ENCODE measurements at places on chromosomes 13 and 19.

- H3K4me1 ChIP-seq, result peaks cover 15% of the 10 kb centered on the region
- H3K36me3 ChIP-seq, result peaks cover 7% of the 10 kb centered on the region
- no peaks in the 10 kb centered on the region for H3K27me3 ChIP-seq
- DNase-seq, result no peak
- no peak overlapping the region for H3K4me3 ChIP-seq
- H3K27ac ChIP-seq, result no peak overlapping the region
These were observed 25.9 kb downstream of the COMP start for GRCh38 chr19:18765224-18765623.

DNA sequence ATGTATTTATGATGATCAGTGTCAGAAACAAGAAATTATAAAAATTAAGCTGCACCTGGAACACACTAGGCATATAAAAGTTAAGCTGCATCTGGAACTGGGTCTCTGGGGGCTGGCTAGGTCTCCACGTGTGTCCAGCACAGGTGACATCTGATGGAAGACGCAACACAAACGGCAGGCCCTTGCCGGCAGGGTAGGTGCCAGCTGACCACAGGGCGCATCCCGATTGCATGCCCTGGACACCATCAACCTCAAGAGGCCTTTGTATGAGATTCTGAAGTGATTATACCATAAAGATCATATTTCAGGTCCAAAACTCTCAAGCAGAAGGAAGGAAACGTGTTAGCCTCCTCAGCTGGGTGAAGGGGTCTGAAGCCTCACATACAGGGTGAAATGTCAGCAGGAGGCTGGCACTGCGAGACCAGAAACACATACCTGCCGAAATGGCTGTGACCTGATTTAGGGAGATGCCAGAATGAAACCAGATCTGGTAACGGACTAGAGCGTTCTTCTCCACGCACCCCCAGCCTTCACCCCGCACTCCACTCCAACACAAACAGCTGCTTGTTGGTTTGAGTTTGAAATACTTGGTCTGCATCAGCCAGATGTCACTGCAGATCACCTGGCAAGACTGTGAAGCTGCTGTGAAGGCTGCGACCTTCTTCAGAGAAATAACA, 37.3 kb downstream of the COL4A1 start:
- no peaks in the 10 kb centered on the region for H3K27me3 ChIP-seq
- no peaks in the 10 kb centered on the region for H3K36me3 ChIP-seq

DNA sequence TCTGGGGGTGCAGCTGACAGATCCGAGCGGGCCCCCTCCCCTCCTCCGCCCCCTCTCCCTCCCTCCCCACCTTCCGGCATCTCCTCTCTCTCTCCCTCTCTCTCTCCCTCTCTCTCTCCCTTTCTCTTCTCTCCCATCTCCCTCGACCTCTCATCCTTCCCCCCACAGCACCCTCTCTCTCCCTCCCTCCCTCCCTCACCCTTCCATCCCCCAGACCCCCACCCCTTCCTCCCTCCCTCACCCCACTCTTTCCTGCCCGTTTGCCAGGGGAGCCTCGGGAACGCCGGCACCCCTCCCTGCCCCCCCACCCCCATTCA, 666 bp downstream of the CELF5 start:
- H3K27ac ChIP-seq, result no peak overlapping the region
- peaks cover 46% of the 10 kb centered on the region for H3K27me3 ChIP-seq
- no peaks in the 10 kb centered on the region for H3K36me3 ChIP-seq
- DNase-seq, result no peak

DNA sequence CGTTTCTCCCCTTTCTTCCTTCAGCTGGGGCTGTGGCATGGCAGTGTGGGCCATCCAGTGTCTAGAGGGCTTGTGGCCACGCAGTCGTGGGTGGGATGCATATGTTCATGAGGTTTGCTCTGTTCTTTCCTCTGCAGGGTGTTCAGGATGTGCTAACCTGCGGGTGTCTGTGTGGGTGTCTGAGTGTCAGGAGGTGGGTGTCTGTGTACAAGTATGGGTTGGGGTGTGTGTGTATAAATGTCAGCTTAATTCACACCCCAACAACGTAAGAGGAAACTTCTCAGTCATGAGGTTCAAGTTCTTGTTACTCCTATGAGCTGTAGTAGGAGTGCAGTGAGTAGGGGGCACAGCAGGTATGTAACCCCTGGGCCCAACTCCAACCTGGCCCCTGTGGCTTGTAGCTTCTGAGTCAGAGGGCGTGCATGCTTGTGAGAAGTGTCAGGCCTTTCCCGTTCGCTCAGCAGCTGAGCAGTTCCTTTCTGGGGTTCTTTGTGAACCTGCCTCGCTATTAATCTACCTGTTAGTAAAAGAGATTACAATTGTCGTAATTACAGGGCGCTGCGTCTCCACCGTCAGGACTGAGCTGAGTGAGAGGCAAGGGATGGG, 49.1 kb downstream of the NFIX start:
- H3K36me3 ChIP-seq, result peaks cover 8% of the 10 kb centered on the region
- no peak for DNase-seq
- peaks cover 47% of the 10 kb centered on the region for H3K27me3 ChIP-seq
- H3K27ac ChIP-seq, result peak overlapping the region; percentile 38
- no peak overlapping the region for H3K4me3 ChIP-seq

- DNase-seq, result no peak
- H3K4me3 ChIP-seq, result peak overlapping the region; percentile 90
- peak overlapping the region; percentile 84 for H3K27ac ChIP-seq
- H3K36me3 ChIP-seq, result no peaks in the 10 kb centered on the region
- peaks cover 39% of the 10 kb centered on the region for H3K4me1 ChIP-seq
These were observed 1.1 kb downstream of the NAXD start for GRCh38 chr13:110616103-110617101.

- no peak overlapping the region for H3K4me3 ChIP-seq
- H3K36me3 ChIP-seq, result peaks cover 13% of the 10 kb centered on the region
- no peak overlapping the region for H3K27ac ChIP-seq
- no peaks in the 10 kb centered on the region for H3K27me3 ChIP-seq
- H3K4me1 ChIP-seq, result no peaks in the 10 kb centered on the region
These were observed 66.2 kb upstream of the XPO4 start for GRCh38 chr13:20968745-20969144.

DNA sequence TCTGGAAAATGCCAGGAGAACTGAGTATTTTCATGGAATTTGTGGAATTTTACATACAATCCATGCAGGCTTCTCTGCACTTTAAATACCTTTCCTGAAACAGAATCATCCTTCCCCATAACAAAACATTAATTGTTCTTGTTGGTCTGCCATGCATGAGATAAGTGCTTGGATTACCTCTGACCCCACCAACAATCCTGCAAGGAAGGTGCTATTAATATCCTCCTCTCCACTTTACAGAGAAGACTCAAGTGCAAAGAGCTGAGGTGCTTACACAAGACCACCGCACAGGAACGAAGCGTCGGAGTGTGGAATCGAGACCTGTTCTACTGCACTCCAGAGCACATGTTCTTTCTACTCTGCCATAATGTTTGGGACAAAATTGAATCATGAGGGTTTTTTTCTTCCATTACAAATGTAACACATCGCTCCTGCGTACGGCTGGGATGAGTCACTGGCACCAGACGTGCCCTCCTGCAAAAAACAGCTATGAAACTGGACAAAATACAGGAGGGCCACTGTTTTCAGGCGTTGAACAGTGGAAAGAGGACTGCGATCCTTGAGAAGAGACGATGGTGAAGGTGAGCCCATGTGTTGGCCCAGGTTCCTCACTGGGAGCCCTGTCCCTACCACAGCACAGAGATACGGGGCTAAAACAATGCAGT, 12.9 kb upstream of the LRRC4B start:
- H3K27ac ChIP-seq, result no peak overlapping the region
- peaks cover 37% of the 10 kb centered on the region for H3K27me3 ChIP-seq
- no peak overlapping the region for H3K4me3 ChIP-seq
- H3K4me1 ChIP-seq, result no peaks in the 10 kb centered on the region
- DNase-seq, result no peak

DNA sequence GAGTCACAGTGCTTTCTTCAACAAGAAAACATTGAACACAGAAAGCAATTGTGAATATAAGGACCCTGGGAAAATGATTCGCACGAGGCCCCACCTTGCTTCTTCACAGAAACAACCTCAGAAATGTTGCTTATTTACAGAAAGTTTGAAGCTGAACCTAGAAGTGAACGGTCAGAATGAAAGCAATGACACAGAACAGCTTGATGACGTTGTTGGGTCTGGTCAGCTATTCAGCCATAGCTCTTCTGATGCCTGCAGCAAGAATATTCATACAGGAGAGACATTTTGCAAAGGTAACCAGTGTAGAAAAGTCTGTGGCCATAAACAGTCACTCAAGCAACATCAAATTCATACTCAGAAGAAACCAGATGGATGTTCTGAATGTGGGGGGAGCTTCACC, 15.7 kb downstream of the ZNF175 start:
- peaks cover 72% of the 10 kb centered on the region for H3K36me3 ChIP-seq
- H3K27ac ChIP-seq, result no peak overlapping the region
- H3K4me1 ChIP-seq, result no peaks in the 10 kb centered on the region
- H3K27me3 ChIP-seq, result no peaks in the 10 kb centered on the region
- H3K4me3 ChIP-seq, result no peak overlapping the region

- DNase-seq, result no peak
- no peaks in the 10 kb centered on the region for H3K4me1 ChIP-seq
- no peak overlapping the region for H3K4me3 ChIP-seq
- H3K27me3 ChIP-seq, result no peaks in the 10 kb centered on the region
These were observed 30.4 kb upstream of the HMGB1 start for GRCh38 chr13:30496147-30496546.

- peaks cover 21% of the 10 kb centered on the region for H3K4me1 ChIP-seq
- H3K4me3 ChIP-seq, result no peak overlapping the region
- no peak for DNase-seq
- H3K27ac ChIP-seq, result peak overlapping the region; percentile 91
- peaks cover 10% of the 10 kb centered on the region for H3K36me3 ChIP-seq
- no peaks in the 10 kb centered on the region for H3K27me3 ChIP-seq
These were observed 14.7 kb downstream of the SMARCA4 start for GRCh38 chr19:10975374-10976130.

GRCh38 chr19:52935434-52935833, 12.2 kb upstream of the ZNF888 start:
- no peaks in the 10 kb centered on the region for H3K27me3 ChIP-seq
- peaks cover 5% of the 10 kb centered on the region for H3K36me3 ChIP-seq
- H3K27ac ChIP-seq, result peak overlapping the region; percentile 81
- no peak for DNase-seq
- no peak overlapping the region for H3K4me3 ChIP-seq

GRCh38 chr13:46113596-46113995, 8.8 kb upstream of the CPB2 start:
- no peak for DNase-seq
- no peaks in the 10 kb centered on the region for H3K36me3 ChIP-seq
- H3K27me3 ChIP-seq, result no peaks in the 10 kb centered on the region
- no peak overlapping the region for H3K27ac ChIP-seq
- H3K4me3 ChIP-seq, result no peak overlapping the region

DNA sequence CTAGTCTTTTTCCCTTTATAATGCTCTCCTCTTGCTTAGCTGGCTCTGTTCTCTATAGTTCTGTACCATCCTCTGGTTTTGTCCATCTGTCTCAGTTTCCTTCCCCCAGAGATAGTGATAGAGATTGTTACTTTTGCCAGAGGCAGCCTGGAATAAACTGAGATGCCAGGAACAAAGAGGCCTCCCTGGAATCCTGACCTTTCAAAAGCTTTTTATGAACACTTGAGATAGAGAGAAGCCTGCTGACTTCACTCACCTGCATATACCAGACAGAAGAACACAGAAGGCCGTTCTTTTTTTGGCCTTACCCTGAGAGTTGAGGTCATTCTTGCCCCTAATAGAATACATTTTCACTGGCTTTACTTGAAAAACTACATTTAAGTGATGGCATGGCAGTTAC, 150.2 kb downstream of the LHFPL6 start:
- no peaks in the 10 kb centered on the region for H3K27me3 ChIP-seq
- H3K4me3 ChIP-seq, result no peak overlapping the region
- H3K4me1 ChIP-seq, result peaks cover 43% of the 10 kb centered on the region
- DNase-seq, result no peak
- peak overlapping the region; percentile 41 for H3K27ac ChIP-seq

DNA sequence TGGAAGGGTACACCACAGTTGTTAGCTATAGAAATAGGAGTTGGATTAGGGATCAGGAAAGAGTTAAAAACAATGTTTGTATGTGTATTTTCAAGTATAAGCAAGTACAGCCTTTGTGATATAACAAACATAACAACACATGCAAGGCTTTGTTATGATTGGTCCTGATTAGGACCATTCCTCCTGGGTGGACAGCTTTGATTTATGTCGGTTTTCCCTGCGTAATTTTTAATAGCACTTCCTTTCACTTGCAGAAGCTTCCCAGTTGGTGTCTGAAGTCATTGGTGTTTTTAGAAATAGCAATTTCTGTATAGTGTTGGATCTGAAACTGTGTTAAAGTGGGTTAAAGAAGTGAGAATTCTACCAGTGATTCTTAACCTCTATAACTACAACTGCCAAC, 10.0 kb downstream of the FNDC3A start:
- peaks cover 10% of the 10 kb centered on the region for H3K36me3 ChIP-seq
- no peak overlapping the region for H3K27ac ChIP-seq
- H3K4me3 ChIP-seq, result no peak overlapping the region
- peaks cover 12% of the 10 kb centered on the region for H3K4me1 ChIP-seq
- DNase-seq, result no peak

GRCh38 chr13:48656608-48657007, 2.9 kb downstream of the CYSLTR2 start:
- no peaks in the 10 kb centered on the region for H3K36me3 ChIP-seq
- H3K27ac ChIP-seq, result peak overlapping the region; percentile 92
- no peak overlapping the region for H3K4me3 ChIP-seq

DNA sequence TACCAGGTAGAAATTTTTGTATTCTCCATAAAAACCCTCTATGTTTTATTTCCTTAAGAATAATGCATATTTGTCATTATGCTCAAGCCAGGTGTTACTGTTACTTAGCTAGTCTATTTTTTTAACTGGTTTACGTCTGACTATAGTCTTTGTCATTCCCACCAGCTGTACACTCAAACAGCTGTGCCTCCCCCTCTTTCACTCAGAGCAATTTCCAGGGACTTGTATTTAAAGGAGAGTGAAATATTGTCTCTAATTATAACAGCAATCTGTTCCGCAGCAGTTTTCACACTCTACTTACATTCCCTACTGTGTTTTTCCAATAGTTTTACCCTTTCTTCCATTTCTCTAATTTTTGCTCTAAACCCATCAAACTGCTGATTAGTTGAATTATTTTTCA, 813.6 kb upstream of the MIR17HG start:
- no peaks in the 10 kb centered on the region for H3K27me3 ChIP-seq
- no peak overlapping the region for H3K4me3 ChIP-seq
- H3K27ac ChIP-seq, result no peak overlapping the region
- no peaks in the 10 kb centered on the region for H3K36me3 ChIP-seq

All from mesothelial cell of epicardium (in vitro differentiated cells).